ENCODE measurements at places on chromosomes 4 and X. TPM values are rescaled to one million over a fixed set of nuclear protein-coding genes. Genes with fewer than 3 reads are reported as not detected.

The OTC gene
- total RNA-seq: not detected

The SLITRK2 gene
- not detected for total RNA-seq

The CCNA2 gene
- 45.3 TPM for total RNA-seq

- no peak for DNase-seq
These were observed 12.7 kb downstream of the HPGDS start for GRCh38 chr4:94329933-94330332.

- peak; percentile 89 for DNase-seq
These were observed at the start of gene TAPT1 for GRCh38 chr4:16225863-16226815. TAPT1 (minus strand) TSS chr4:16226471; CDS start chr4:16226457, 14 bp downstream.

- DNase-seq: peak; percentile 62
These were observed 87.0 kb downstream of the PHOX2B start for GRCh38 chr4:41661442-41662076.

- no peak for DNase-seq
These were observed 29.0 kb upstream of the SLC2A9 start for GRCh38 chr4:10050261-10050661.

- DNase-seq: peak; percentile 52
These were observed 54.3 kb downstream of the SLIT2 start for GRCh38 chr4:20305976-20306375.

GRCh38 chrX:78092296-78092695 lies 11.8 kb upstream of the PGK1 start:
- peak; percentile 24 for DNase-seq

- no peak for DNase-seq
These were observed 213.3 kb downstream of the GBA3 start for GRCh38 chr4:22906045-22906444.

GRCh38 chrX:108582151-108582550 lies 142.5 kb downstream of the COL4A5 start:
- DNase-seq: no peak

GRCh38 chrX:71996136-71996535 lies 85.5 kb downstream of the NHSL2 start:
- no peak for DNase-seq

DNA sequence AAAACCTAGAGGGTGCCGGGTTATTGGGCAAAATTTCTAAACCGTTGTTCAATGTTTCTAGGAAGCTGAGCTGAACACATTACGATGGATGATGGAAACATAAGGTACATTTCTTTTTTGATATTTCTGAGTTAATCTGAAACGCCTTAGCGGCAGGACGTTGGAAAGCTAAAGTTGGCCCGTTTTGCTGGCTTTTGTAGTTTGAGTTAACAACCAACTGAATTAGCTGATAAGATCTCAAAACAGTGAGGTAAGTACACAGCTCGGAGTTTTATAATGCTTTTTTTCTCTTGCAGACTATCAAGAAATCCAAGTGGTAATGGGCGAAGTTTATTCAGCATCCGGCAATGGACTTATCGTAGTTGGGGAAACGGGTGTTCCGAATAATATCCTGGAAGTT lies 73.5 kb downstream of the PRSS12 start:
- no peak for DNase-seq

Data from GM23248 (cell line).